Posterior vena cava (tissue), 2 donors: ENCODE measurements at places on chromosomes 16 and 17. TPM values are rescaled to one million over a fixed set of nuclear protein-coding genes. Genes with fewer than 3 reads are reported as not detected.

Gene CCL23
- 2.6 TPM for total RNA-seq

DNA sequence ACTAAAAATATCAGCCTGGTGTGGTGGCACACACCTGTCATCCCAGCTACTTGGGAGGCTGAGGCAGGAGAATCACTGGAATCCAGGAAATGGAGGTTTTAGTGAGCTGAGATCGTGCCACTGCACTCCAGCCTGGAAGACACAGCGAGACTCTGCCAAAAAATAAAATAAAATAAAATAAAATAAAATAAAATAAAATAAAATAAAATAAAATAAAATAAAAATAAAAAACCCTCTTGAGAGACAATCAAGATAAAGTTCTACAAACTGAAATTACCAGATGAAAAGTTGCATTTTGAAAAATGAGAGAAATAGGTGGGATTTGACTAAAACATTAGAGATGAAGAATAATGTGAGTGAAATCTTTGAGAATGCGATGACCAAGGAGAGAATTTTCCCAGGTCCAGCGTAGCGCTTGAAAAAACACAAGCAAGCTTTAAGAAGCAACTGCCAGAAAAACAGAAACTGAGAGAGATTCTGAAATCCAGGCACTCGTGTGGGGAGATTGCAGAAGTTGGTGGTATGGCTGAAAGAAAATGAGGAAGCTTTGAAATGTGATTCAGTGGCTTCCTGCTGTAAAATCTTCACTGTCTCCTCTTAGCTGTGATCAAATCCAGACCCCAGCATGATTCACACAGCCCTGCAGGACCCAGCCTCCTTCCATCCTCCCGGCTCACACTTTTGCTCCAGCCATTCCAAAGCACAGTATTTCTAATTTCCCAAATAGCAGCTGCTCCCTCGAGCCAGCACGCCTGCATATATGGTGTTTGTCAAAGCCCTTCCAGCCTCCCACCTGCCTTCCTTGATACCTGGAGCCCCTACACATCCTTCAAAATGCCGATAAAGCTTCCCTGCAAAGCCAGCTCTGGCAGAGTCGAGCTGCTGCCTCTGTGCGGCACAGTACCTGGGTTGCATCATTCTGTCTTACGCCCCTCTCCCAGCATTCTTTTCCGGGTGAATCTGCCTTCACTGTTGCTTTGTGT is 8.2 kb upstream of the CD300E start:
- DNase-seq = no peak

- DNase-seq = peak; percentile 58
Measured at GRCh38 chr16:84511831-84512230, 7.4 kb upstream of the MEAK7 start.

Gene DPEP3
- total RNA-seq = not detected

- no peak for DNase-seq
Measured at GRCh38 chr17:76643553-76644148, at the start of gene ST6GALNAC1. TSS of gene ST6GALNAC1 (minus strand) at chr17:76643757. CDS start at chr17:76643638, 119 bp downstream.
